NCI-H187 treated with DMSO at 0.1 percent for 48 hours (cell line): ENCODE measurements at places on chromosomes 3 and 15.

GRCh38 chr3:63556401-63556800 is 96.1 kb upstream of the SNTN start:
- no peak for DNase-seq

- DNase-seq = no peak
Measured at GRCh38 chr3:57279685-57280084, 12.8 kb downstream of the ASB14 start.

GRCh38 chr3:192187485-192188051 is 539.8 kb downstream of the FGF12 start:
- no peak for DNase-seq

DNA sequence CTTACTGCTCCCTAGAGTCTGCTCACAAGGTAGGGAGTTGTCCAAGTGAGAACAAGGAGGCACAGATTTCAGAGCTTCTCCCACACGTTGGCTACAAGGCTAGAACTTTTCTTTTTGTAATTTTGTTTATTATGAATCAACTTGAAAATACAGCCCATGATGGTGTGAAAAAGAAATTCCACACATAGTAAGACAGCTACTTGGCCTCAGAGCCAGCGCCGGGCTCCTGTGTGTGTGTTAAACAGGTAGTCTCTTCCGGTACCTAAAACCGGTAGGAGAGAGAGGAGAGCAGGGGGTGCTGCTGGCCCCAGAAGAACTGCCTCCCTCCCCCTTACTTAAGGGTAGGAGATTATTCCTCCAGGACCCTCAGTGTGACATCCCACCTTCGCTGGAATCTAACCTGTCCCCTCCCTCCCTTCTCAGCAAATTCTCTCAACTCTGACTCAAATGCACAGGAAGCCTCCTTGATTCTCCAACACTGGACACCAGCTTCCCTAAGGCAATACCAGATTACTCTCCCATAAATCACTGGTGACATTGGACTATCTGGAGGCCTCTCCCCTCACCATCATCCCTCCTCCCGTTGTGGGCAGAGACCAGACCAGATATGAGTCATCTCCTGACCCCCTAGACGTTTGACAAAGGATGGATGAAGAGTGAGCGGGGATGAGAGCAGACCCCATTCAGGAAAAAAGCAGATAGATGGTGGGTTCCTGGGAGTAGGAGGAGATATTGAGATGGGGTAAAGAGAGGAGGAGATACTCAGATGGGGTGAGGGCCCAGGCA is 4.5 kb upstream of the IP6K1 start:
- DNase-seq = no peak

DNA sequence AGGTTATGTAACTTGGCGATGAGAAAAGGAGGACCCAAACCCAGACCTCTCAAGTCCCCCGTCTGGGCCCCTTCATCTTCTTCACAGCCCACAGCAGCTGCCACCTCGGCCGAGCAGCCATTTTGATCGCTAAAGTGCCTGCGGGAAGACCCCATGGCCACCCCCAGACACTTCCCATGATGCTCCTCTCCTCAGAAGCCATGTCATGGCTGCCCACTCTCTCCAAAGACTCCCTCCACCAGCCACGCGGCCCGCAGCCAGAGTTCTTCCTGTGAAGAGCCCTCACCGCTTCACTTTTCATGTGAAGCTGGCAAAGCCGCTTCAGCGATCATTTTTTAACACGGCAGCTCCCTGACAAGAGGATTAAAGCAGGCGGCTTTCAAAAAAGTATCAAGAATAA is 335.2 kb downstream of the RORA start:
- no peak for DNase-seq

DNA sequence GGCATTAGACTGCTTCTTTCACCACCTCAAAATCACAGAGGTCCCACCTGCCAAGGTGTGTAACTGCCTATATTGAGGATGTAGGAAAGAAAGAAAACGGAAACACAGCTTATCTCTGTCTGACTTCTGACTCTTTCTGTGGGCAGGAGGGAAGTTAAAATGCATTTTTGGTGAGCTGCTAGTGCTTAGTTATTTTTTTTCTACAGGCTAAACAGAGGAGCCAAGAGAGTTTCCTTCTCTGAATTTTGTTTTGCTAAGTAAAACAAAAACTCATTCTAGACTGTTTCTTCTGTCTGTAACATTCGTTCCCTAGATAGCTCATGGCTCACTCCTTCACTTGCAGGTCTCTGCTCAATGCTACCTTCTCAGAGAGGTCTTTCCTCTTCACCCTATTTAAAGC is 18.8 kb upstream of the AMOTL2 start:
- no peak for DNase-seq

- DNase-seq = no peak
Measured at GRCh38 chr15:31607656-31608055, 281.0 kb downstream of the KLF13 start.

DNA sequence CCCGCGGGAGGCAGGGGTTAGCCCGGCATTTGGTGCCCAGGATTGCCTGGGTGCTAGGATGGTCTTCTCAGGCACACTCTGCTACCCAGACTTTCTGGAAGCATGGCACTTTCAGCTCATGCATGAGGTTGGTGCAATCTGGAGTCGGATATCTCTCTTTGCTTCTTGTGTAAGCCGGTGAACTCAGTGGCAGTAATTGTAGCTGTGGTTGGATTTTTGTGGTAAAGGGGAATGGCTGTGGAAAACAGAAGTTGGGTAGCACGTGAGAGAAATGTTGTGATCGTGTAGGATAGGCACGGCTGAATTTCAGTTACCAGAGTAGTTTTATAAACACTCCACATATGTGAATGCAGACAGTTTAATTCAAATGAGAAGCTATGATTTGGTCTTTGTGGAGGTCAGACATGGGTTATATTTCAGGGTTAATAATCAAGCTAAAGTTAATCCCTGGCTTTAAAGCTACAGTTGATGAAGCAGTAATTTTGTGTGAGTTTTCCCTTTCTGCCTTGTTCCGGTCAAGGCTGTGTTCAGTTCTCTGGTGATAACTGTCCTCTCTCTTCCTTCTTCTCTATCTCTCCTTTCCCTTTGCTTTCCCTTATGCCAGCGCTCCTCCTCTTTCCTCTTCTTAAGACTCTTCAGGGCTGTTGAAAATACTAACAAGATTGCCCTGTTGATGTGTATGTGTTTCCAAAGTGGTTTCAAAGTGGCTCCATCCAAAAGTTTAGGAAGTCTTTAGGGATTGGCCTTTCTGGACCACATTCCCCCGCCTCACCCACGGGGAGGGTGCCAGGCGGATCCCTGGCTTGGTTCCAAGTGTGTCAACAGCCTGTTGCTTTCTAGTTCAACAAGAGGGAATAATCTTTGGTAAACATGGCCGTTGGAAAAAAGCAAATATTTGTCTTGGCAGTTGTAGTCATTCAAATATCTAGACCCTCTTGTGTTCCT is 404.6 kb upstream of the C2CD4B start:
- peak; percentile 34 for DNase-seq

GRCh38 chr15:101320501-101321052 is 25.5 kb upstream of the SNRPA1 start:
- no peak for DNase-seq

DNA sequence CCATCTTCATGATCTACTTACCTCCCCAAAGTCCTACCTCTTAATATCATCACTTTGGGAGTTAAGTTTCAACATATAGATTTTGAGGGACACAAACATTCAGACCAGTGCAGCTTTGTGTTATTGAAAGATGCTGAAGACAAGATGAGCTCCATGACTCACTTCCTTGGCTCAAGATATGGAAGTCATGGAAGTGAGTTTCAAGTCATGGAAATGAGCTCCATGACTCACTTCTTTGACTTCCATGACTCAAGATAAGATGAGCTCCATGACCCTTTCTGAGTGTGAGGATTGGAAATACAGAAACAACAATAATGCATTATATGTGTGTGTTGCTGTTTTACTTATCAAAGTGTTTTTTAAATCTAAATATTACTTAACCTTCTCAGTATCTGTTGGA is 170.2 kb upstream of the TPRG1 start:
- DNase-seq = no peak

GRCh38 chr3:195059006-195059350 is 212.0 kb downstream of the XXYLT1 start:
- no peak for DNase-seq

DNA sequence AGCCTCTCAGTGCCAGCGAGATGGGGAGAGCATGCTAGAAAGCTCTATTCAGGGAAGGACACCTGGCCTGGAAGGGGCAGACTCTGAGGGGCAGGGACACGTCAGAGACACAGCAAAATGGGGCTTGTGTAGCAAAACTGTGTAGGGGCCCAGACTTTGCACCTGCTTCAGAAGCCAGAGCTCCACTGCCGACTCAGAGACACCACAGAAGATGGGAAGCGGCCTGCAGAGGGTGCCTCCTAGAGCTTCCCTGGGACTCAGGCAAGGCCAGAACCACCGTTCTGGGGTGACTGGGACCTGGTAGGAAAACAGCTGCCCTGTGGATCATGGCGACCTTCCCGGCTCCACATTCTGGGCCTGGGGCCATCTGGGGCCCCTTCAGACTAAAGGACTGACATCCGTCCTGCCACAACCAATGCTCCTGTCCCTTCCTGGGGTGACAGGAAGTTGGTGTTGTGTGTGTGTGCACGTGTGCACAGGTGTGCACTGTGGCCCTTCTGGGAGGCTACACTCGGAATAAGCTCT is 17.4 kb upstream of the TKT start:
- no peak for DNase-seq

DNA sequence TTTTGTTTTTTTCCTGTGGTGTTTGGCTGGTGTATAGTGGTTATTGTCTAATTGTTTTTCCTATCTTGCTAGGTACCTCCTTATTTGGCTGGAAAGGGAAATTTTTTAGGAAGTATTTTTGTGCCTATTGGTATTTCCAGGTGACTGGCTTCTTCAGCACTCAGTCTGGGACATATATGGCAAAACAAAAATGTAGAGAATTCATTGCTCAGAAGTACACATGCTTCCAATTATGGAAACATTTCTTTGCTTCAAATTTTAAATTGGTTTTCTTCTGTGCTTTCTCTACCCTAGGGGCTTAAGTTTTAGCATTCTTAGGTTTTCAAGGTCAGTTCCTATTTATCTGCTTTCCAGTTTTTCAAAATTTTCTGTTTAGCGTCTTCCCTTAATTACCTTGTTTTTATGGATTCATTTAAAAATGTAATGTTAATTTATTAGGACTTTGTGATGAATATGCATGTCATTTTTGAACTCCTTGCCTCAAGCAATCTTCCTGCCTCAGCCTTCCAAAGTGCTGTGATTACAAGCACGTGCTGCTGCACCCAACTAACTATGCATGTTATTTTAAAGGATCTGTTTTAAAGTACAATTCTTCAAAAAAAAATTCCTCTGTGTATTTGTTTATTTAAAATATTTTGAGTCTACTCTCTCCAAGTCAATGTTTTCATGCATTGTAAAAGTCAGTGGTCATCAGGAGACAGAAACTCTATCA is 231.9 kb upstream of the DPPA4 start:
- no peak for DNase-seq

DNA sequence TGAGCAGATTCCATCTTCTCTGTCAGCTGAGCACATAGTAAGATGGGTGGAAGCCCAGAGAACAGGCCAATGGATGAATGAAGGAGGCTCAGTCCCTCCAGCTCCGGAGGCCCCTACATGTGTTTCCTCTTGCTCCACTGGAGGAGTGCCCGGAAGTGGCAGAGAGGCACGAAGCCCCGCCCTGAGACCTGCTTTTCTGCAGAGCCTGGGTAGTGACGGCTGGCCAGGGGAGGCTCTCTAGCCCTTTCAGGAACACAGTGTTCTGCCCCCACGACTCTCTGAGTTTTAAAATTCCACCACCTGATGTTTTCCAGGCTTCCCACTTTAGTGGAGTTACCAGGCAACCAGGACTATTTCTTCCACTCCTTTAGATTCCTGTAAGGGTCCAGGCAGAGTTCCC is 149.4 kb upstream of the SLC6A11 start:
- no peak for DNase-seq

DNA sequence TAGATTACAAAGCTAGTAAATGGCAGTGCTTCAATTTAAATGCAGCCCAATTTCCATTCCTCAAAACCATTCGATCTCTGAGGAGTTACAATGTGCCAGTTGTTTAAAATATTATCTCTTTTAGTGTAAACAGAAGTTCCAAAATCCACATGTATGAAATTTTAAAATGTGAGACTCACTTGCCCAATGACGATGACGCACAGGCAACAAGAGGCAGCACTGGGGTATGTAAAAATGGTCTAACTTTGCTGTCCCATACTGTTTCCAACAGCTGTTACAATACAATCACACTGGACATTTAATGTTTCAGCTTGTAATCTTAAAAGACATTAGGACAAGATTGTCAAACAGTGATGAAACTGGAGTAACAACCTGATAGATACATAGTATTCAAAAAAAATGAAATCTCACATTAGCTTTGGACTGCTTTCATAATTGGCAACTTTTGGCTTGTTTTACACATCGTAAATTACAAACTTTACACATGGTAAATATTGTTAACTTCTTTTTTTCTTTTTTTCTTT is 12.2 kb downstream of the SLTM start:
- DNase-seq = no peak

GRCh38 chr15:69131362-69132220 is 28.8 kb upstream of the GLCE start:
- no peak for DNase-seq

GRCh38 chr3:130380398-130380797 is 34.9 kb downstream of the COL6A5 start:
- no peak for DNase-seq

- no peak for DNase-seq
Measured at GRCh38 chr15:98858610-98859023, 149.0 kb downstream of the PGPEP1L start.

GRCh38 chr3:69712933-69713332 is 26.3 kb upstream of the MITF start:
- no peak for DNase-seq
